Heart right ventricle (tissue), 16 donors: ENCODE measurements at places on chromosomes 7 and 10. TPM values are rescaled to one million over a fixed set of nuclear protein-coding genes. Genes with fewer than 3 reads are reported as not detected.

The NYAP1 gene
- 0.19 TPM for total RNA-seq

The OLAH gene
- not detected for total RNA-seq

The PRKG1 gene
- total RNA-seq, result 28.7 TPM

The TMEM209 gene
- 14.7 TPM for total RNA-seq

The INSYN2A gene
- total RNA-seq, result 0.15 TPM

The OPN1SW gene
- not detected for total RNA-seq

The GNAI1 gene
- total RNA-seq, result 17.4 TPM

The CLRN3 gene
- total RNA-seq, result not detected

The CLDN3 gene
- total RNA-seq, result not detected

The ADRB1 gene
- 45.7 TPM for total RNA-seq

The SPDYE1 gene
- not detected for total RNA-seq

The CPA1 gene
- total RNA-seq, result 2.3 TPM

The GIMAP1 gene
- 6.5 TPM for total RNA-seq

The THNSL1 gene
- 5.1 TPM for total RNA-seq

The ARHGAP22 gene
- total RNA-seq, result 2.5 TPM

The ATG9B gene
- total RNA-seq, result 0.10 TPM

The CRTAC1 gene
- total RNA-seq, result 1.2 TPM

The CNPY1 gene
- total RNA-seq, result not detected

The ZYX gene
- 59.9 TPM for total RNA-seq

The TUBB8 gene
- not detected for total RNA-seq

The SH3PXD2A gene
- total RNA-seq, result 34.0 TPM

The PNLIPRP2 gene
- not detected for total RNA-seq

The GDF10 gene
- total RNA-seq, result 0.70 TPM

The SAMD9 gene
- 3.6 TPM for total RNA-seq

The STMP1 gene
- 29.3 TPM for total RNA-seq

The CNNM2 gene
- 4.3 TPM for total RNA-seq

The ZNF503 gene
- total RNA-seq, result 9.7 TPM

The NODAL gene
- total RNA-seq, result not detected

The HSPA12A gene
- 9.6 TPM for total RNA-seq

The TMEM120A gene
- 192 TPM for total RNA-seq

The GIMAP4 gene
- total RNA-seq, result 22.9 TPM

The KCNMA1 gene
- total RNA-seq, result 5.3 TPM

The IFIT2 gene
- total RNA-seq, result 6.1 TPM

The TMEM176A gene
- total RNA-seq, result 26.2 TPM

The GSTK1 gene
- 268 TPM for total RNA-seq

The PIK3AP1 gene
- 22.1 TPM for total RNA-seq

The HYAL4 gene
- not detected for total RNA-seq

The MBL2 gene
- total RNA-seq, result not detected
